Stimulated activated CD4-positive, alpha-beta T cell treated with anti-CD3 and anti-CD28 coated beads, Interleukin-12 subunit alpha, Interleukin-12 subunit beta, amount 100 ng/mL, for 4 hours (primary cell): ENCODE measurements at places on chromosomes 16 and 17.

GRCh38 chr16:715477-716199 is 720 bp downstream of the METRN start:
- DNase-seq = no peak

- DNase-seq = no peak
Measured at GRCh38 chr17:63652106-63652505, 29.9 kb downstream of the MAP3K3 start.

GRCh38 chr17:41334385-41335305 is 16.0 kb downstream of the KRT33A start:
- no peak for DNase-seq

DNA sequence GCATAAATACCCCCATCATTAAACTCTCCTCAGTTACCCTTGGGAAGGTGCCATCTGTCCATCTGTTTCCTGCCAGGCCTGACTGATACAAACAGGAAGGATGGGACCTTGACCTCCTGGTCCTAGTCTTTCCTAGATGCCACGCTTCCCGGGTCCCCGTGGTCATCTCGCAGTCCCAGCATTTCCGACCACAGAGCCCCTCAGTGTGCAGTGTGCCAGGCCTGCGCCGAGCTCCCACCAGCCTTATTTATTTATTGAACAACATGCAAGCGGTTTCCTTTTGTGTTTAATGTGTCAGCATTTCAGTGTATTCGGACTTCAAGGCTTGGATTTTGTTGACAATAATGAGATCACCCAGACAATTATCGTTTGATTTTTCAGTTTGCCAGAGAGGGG is 45.6 kb upstream of the NKD1 start:
- no peak for DNase-seq

GRCh38 chr16:50988441-50988840 is 162.6 kb downstream of the SALL1 start:
- DNase-seq = no peak

DNA sequence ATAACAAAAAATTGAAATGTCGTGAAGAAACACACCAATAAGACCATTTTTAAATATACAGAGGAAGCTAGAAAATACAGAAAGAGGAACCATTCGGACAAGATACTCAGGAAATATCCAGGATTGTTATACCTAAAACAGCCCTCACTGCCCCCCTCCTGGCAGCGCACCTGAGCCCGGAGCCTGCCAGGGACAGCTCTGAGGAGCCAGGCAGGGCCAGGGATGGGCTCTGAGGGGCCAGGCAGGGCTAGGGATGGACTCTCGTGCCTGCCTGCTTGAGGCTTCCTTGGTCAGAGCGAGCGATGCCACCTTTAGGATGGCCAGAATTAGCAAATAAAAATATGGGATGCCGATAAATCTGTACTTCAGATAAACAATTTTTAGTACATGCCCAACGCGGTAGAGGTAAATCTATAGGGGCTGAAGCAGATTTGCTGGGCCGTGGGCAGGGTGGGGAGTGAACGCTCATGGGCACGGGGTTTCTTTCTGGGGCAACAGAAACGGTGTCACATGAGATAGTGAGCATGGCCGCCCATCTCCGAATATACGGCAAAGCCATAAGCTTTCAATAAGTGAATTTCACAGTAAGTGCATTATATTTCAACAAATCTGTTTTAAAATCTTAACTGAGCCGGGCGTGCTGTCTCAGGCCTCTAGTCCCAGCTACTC is 18.2 kb upstream of the CSNK1D start:
- DNase-seq = no peak

DNA sequence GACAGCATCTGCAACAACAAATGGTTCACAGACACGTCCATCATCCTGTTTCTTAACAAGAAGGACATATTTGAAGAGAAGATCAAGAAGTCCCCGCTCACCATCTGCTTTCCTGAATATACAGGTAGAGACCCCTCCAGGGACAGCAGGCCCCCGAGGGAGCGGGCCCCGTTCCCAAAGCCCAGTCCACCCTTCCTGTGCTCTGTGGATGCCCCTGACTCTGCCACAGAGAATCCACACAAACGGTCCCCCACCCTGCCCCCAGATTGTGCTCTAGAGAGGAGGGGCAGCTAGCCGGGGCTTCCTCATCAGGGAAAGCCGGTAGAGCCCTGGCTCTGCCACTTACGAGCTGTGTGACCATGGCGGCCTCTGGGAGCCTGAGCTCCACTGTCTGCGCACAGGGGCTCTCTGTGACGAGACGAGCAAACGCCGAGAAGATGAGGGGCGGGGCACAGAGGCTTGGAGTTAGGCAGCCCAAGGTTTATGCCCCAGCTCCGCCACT is 84.4 kb downstream of the AMFR start:
- DNase-seq = no peak

- no peak for DNase-seq
Measured at GRCh38 chr16:85991856-85992255, 92.9 kb downstream of the IRF8 start.

DNA sequence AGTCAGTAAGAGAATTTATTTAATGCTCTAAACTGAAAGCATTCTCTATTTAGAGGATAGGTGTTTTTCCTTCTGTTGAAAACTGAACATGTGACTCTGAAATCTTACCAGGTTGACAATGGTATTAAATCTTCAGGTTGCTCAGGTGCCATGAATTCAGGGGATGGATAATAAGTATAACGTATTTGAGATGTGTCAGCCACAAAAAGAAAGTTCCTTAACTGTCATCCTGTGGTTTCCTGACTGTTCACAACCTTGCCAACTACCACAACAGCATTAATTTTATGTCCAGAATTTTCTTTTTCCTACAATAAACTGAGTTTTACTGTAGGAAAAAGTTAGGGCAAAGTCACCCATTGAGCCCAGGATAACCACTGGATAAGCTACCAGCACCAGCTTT is 243.3 kb upstream of the PSMD7 start:
- no peak for DNase-seq

GRCh38 chr16:55273959-55274358 is 50.0 kb upstream of the IRX6 start:
- no peak for DNase-seq
